ENCODE measurements at places on chromosomes 11 and 22.

DNA sequence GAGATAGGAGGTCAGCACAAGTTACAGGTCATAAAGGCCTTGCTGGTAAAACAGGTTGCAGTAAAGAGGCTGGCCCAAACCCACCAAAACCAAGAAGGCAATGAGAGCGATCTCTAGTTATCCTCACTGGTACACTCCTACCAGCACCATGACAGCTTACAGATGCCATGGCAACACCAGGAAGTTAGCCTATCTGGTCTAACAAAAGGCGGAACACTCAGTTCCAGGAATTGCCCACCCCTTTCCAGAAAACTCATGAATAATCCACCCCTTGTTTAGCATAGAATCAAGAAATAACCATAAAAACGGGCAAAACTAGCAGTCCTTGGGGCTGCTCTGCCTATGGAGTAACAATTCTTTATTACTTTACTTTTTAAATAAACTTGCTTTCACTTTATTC is 43.5 kb upstream of the B3GAT1 start:
- no peak for DNase-seq

DNA sequence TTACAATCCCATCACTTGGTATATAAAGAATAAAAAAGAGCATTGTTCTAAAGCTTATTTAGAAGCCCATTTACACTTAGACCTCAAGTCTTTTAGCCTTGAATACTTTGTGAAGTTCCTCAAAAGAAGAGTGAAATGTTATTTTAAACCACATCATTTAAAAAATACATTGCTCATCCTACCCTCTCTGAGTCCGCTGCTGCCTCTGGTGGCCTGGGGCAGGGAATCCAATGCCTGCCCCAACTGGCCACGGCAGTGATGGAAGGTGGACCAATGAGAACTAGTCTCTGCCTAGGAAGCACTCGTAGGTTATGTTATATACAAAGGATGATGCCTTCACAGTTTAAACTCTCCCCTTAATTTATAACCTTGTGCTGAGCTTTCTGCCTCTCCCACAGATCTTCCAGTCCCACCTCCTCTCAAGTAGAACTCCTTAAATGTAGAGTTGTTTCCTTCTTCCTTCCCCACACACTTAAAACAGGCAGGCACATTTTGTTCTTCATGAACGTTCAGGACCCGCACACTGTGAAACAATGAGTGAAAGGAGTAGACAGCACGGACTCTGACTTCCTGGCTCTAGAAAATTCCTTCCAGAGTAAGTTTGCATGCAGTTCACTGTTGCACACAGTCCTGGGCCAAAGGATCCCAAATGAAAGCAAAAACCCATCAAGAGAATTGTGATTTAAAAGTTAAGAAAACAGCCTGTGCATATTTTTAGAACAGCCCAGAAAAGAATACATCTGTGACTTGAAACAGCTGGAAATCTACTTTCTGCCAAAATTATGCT is 167.8 kb downstream of the RRAS2 start:
- no peak for DNase-seq

DNA sequence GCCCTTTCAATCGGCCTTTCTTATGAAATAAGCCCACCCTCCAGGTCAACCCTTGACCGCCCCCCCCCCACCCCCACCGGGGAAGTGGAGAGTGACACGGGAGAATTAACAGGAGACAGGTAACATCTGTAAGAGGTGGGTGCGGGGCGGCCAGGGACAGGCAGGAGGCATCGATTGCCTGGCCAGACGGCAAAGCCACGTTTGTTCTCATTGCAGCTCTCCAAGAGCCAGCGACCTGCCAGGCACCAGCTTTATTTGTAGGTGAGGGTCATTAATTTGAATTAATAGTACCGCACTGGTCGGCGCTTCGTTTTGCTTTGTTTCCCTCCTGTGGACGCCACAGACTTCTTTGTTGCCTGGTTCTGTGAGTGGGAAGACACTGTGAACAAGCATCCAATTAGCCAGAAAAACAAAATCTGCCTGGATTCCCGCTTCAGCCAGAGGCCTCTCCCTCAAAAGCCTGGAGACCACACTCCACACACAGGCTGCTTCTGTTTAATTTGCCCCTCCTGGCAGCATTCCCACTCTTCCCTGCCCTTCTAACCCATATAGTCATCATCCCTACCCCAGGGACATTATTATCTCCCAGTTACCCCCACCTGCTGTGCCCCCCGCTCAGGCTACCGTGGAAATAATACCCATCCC is 104.5 kb upstream of the OPCML start:
- no peak for DNase-seq

- DNase-seq = no peak
Measured at GRCh38 chr11:114501901-114502300, 57.8 kb downstream of the NXPE1 start.

GRCh38 chr11:58786693-58787092 is 55.0 kb upstream of the GLYAT start:
- no peak for DNase-seq

DNA sequence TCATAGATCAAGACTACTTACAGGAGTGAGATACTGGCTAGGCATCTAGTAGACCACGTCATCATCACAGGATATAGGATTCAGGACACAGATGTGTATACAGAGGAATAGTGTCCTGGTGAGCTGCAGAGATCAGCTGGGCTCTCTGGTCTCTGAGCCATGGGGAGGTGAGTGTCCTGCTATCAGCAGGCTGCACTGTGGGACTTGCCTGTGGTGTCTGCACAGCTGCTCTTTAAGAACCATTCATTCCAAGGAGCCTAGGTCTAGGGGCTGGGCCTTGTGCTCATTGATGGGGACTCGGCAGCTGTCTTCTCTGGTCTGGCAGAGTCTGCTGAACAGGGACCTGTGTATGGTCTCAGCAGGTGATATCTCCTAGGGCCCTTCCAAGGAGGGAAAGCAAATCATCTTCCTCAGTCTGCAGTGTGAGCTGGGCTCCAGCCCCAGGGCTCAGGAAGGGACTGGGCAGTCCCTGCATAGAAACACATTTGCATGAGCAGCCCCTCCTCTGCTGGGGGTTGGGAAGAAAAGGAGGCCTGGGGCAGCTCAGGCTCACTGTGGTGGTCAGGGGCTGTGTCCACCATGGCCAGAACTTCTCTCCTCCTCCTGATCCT is 66.1 kb upstream of the VPREB1 start:
- no peak for DNase-seq

GRCh38 chr11:43908191-43908590 is 27.6 kb downstream of the ALKBH3 start:
- no peak for DNase-seq

- no peak for DNase-seq
Measured at GRCh38 chr11:29996016-29996415, 20.8 kb downstream of the KCNA4 start.

- DNase-seq = no peak
Measured at GRCh38 chr11:58596621-58597020, 17.8 kb downstream of the ZFP91 start.

GRCh38 chr11:112306230-112306629 is 45.6 kb upstream of the PLET1 start:
- DNase-seq = no peak

- DNase-seq = no peak
Measured at GRCh38 chr11:79264284-79264683, 176.5 kb downstream of the TENM4 start.

DNA sequence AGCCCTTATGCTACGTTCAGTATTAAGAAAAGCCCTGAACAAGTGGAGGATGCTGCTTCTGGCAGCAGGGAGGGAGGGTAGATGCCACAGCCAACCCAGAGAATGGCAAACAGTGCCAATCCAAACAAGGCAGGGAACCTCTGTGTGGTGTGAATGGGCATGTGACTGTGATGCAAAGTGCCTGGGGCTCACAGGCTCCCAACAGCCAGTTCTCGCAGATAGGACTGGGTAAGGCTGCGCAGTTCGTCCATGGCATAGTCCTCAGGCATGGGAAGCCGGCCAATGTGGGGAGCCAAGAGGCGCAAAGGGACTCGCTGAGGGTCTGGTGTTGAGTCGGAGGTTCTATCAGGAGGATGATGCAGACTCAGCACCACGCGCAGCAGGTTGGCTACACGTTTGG is 4.8 kb upstream of the CHRNA10 start:
- no peak for DNase-seq

DNA sequence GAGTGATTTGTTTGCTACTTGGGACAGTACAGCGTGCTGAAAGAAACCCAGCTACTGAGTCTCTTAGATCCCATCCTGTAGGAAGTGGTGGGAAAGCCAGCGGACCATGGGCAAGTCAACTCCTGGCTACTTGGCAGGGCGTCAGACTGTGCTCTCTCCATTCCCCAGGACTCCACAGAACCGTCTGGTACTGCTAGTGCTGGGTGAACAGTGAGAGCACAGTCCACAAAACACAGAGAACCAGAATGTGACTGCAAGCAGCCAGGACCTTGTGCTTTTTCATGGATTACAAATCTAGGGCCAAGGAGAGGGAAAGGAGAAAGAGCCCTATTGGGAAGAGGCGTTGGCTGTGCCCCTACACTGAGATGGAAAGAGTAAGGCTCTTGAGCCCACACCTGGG is 10.2 kb downstream of the BID start:
- no peak for DNase-seq

GRCh38 chr22:20298110-20298802 is 21.6 kb downstream of the DGCR6L start:
- DNase-seq = no peak

DNA sequence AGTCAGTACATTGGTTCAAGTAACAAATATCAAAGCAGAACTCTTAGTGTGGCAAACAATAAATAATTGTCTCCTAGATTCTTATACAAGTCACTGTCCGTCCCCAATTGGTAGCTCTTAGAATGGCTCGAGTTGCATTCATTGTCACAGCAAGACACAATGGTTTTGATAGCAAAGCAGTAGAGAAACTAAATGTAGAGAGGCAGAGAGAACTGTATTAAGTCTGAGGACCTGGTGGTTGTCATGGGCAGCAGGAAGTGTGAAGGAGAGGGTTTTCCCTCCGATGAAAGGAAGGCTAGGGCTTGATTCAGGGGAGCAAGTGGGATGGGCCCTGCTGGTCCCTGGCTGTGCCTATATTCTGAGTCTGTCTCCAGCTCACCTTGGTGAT is 36.6 kb downstream of the RCOR2 start:
- DNase-seq = no peak

DNA sequence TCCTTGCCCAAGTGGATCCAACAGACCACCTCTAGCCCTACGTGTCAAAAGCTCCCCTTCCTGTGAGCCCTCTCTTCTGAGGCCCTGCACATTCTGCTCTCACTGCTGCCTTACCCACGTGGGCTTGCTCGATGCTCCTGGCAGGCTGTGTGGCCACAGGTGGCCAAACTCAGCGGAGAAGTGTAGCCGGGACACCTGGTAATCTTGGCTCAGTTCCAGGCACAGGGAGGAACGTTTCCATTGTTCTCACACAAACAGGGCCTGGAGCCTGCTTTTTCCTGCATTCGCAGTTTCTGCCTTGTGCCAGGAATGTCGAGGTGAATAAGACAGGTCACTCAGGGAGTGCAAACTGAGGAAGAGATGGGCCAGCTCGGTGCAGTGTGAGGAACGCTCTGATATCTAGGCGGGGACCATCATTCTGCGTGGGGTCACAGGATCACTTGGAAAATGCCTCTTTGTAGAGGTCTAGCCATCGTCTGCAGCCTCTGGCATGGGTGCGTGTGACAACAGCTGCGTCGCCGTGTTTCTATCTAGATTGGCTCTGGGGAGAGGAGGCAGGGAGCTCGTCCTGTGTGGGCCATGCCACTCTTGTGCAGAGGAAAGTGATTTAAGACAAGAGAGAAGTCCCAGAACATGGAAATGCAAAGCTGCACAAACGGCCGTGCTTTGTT is 127.6 kb upstream of the PARVA start:
- DNase-seq = no peak

- DNase-seq = no peak
Measured at GRCh38 chr11:46672381-46672839, 28.0 kb downstream of the ARHGAP1 start.

- DNase-seq = no peak
Measured at GRCh38 chr11:69075421-69076128, 26.8 kb downstream of the TPCN2 start.

DNA sequence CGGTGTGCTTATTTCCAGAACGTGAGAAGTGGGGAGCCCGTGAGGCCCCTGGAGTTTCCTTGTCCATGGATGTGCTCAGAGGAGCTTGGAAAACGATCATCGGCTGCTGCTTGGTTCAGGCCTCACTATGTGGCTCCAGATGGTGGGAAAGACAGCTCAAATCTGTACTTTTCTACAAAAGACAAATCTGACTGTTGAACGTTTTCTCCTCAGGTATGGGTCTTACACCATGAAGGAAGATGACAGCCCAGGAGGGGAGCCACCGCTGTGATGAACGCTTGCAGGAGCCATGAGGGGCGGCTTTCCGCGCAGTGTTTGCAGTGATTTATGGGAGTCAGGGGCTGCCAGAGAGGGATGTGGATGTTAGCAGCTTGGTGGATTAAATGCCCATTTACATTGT is 109.4 kb upstream of the E2F8 start:
- no peak for DNase-seq

GRCh38 chr11:89182773-89183518 is 5.3 kb downstream of the TYR start:
- no peak for DNase-seq

- DNase-seq = no peak
Measured at GRCh38 chr11:32615422-32615821, 31.8 kb downstream of the EIF3M start.

- DNase-seq = no peak
Measured at GRCh38 chr11:122085264-122085663, 30.8 kb downstream of the BLID start.

DNA sequence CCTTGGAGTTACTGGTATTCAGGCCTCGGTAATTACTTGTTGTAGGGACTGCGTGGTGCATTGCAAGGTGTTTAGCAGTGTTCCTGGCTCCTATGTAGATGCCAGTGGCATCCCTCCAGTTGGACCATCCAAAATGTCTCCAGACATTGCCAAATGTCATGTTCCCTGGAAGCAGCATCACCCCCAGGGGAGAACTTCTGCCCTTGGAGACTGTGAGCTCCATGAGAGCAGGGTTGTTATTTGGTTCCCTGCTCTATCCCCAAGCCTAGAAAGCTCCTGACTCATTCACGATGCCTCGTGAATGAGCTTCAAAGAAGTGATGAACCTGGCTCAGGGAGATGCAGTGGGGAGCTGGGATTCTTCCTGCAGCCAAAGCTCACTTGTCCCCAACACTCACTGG is 4.8 kb upstream of the CD248 start:
- DNase-seq = no peak

GRCh38 chr22:20247608-20248171 is 20.4 kb downstream of the RTN4R start:
- no peak for DNase-seq

DNA sequence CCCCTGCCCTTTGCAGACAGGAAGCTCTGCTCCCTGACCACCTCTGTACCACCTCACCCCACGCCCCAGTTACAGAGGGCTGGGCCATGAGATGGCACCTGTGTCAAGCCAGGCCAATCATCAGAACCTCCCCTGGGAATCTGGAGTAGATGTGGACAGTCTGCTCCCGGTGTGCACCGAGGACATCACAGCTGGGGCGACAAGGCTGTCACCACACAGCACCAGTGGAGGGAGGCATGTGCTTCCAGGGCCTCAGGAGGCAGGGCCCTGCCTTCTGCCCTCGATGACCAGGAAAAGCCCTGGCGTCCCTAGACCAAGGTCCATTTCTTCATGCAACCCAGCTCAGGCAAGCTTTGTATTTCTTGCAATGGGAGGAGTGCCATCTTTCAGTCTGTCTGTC is 309.5 kb downstream of the CTTN start:
- no peak for DNase-seq

GRCh38 chr11:65896034-65896999 is 3.9 kb downstream of the FOSL1 start:
- DNase-seq = no peak

All from T-helper 1 cell (primary cell).